Activated naive CD8-positive, alpha-beta T cell treated with anti-CD3 and anti-CD28 coated beads, Interleukin-2, amount 50 U/mL, for 24 hours (primary cell): ENCODE measurements at places on chromosomes 16 and 17.

DNA sequence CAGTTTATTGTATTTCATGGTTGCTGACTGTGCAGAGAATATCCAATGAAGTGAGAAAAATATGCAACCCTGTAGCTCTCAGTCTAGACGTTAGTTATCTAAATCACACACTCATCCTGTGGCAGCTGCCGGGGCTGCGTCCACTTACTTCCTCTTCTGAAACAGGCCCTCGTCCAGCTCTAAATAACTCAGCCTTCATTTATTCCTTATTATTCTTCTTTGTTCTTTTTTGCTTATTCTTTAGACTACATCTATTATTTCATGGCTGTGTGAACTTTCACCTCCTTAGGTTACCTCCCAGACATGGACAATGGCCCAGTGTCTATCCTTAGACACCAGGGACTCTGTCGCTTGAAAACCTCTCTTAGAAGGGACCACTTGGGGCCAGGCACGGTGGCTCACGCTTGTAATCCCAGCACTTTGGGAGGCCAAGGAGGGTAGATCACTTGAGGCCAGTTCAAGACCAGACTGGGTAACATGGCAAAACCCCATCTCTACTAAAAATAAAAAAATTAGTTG is 3.4 kb upstream of the THUMPD1 start:
- no peak for DNase-seq

DNA sequence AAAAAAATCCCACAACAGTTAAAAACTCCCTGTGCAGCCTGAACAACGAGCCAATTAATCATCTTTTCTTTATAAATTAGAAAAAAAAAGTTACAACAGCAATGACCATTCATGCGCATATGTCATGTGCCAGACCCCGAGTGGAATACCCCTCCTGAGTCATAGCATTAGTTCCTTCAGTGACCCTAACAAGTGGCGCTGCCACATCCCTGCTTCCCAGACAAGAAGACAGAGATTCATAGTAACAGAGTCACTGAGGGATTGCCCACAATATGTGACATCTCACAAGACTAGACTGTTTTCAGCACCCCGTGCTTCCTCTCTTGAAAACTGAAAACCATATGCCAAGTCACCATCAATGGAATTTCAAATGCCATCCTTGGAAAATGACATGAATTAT is 7.9 kb downstream of the UMOD start:
- DNase-seq, result no peak

DNA sequence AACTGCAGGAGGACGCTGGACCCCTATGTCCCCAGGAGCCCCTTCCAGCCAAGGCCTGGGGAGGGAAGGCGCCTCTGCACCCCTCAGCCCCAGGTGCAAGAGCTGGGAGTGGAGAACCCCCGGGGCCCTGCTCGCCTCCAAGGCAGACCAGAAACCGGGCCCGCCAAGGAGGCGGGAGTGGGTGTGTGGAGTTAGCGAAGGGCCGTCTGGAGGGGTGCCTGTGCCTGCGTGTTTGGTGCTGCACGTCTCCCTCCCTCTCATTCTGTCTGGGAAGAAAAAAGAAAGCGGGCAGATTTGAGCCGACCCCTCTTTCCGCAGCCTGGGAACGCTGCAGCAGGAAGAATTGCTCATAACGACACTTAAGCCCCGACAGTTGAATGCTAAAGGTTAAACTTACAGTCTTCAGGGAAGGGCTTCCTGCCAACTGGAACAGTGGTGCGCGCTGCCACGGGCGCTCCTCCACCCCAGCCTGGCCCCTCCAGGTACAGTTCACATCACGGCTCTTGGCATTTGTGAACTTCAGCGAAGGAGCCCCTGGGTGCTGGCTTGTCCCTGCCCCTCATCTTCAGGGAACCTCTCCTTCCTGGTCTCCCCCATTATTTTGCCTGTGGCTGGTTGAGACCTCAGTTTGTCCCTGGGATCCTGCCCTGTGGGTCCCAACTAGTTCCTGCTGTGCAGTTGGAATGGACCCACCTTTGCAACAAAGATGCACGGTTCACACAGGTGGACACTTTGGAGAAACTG is 19.2 kb upstream of the ZFHX3 start:
- no peak for DNase-seq

DNA sequence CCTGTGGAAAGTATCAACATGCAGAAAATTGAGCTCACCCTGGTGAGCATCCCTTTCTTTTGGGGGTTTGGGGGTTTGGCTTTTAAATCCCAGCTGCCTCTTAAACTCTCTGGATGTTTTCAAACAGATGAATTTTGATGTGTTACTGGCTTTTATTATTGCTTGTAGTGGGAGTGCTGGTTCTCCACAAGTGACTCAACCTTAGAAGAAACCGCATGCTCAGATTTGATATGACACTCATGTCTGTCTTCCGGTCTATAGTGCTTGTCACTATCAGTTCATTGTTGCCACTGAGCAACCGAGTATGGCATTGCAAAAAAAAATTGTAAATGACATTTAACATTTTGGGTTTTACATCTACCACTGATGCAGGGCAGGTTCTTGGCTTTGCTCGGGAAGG is 104.5 kb downstream of the HS3ST4 start:
- DNase-seq, result no peak

DNA sequence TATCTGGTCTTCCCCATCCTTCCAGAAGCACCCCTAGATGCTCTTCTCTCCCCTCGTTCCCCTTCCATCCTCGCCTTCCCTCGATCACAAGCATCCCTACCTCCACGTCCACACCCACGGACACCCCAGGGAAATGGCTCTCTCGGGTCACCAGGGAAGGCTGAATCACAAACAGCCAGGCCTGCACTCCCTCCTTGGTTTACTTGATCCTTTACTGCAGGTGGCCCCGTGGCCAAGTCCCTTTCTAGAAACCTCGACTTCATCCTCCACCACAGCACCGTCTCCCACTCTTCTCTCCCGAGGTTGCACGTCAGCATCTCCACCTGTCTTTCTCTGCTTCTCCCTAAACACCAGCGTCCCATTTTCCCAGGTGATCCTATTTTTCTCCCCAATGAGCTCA is 6.5 kb upstream of the RBFOX3 start:
- no peak for DNase-seq

GRCh38 chr16:11310997-11311561 is 29.9 kb upstream of the PRM1 start:
- peak; percentile 26 for DNase-seq

GRCh38 chr16:2486645-2487516 is 12.0 kb downstream of the TBC1D24 start:
- peak; percentile 77 for DNase-seq

DNA sequence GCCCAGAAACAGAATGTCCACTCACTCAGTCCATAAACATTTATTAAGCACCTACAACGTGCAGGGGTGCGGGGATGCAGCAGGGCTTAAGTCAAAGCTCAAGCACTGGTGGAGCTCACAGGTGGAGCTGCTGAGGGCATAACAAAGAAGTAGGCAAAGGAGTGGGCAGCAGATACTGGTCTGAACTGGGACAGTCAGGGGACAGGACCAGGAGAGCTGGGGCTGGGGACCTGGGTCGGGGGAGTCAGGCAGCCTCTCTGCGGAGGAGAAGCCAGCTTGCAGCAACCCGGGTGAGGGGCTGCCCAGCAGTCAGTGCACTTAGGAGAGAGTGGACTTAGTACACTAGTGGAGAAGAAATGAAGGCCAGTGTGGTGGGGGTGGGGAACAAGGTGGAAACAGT is 10.0 kb upstream of the TNFRSF13B start:
- no peak for DNase-seq

DNA sequence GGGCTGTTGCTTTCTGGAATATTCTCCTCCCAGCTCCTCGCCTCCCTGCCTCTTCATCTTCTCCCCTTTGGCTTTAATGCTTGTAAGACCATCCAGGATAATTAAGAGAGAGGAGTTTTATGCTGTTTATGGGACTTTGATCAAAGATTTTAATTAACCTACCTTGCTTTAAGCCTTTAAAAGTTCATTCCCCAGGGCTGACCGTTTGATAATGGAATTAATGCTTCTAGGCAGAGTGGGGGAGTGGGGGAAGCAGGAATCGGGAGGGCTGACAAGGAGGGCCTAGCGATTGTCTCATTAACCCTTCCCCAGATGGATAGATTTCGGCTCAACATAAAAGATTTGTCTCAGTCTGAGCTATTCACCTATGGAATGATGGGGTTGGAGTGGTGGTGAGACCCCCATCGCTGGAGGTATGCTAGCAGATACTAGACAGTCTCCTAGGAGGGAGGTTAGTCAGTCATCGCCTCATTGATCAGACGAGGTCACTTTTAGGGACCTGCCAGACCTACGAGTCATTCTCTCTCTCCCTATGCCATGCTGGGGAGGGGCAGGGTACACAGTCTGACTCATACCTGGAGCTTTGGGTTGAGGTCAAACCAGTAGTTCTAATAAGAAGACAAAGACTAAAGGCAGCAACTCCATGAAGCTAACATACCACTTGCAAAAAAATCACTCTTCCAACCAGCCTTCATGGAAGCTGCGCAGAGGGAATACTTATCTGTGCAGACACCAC is 236.6 kb upstream of the NLRP1 start:
- DNase-seq, result no peak
